ENCODE measurements at places on chromosomes 4 and X.

GRCh38 chr4:112282860-112283667, 2.6 kb downstream of the TIFA start:
- no peak for DNase-seq

DNA sequence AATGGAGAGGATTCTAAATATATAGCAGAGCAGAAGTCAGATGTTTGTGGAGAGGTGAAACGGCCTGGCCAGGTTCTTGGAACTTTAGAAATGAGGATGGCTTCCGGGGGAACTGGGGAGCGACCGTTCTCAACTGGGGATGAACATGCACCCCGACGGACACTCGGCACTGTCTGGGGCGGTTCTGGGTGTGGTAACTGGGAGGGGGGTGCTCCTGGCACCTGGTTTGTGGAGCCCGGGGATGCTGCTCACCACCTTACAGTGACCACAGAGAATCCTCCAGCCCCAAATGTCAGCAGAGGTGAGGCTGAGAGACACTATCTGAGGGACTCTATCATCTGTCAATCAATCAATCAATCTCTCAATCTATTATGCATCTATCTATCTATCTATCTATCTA, 69.0 kb upstream of the PPP2R3B start:
- DNase-seq = no peak

- DNase-seq = no peak
These were observed 48.0 kb downstream of the TMEM164 start for GRCh38 chrX:110050901-110051300.

DNA sequence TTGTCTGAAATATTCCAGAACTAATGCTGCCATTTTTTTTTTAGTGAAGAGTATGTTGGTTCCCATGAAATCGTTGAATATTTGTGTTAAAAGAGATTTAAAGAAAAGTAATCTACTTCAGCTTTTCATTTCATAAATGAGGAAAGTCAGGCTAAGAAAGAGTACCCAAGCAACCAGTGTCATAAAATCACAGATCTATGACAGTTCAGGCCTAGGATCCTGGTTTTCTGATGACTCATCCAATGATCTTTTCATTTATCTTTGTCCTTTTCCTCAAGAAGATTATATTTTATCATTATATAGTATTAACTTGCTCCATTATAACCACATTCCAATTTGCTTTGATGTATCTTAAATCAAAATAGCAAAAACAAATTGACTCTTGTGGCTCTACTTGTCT, 139.4 kb upstream of the HCCS start:
- no peak for DNase-seq

- no peak for DNase-seq
These were observed 1482.4 kb upstream of the PABPC4L start for GRCh38 chr4:135684001-135684400.

GRCh38 chr4:182240161-182241130, 2.8 kb upstream of the TENM3 start:
- peak; percentile 73 for DNase-seq

GRCh38 chr4:113627321-113627720, 134.2 kb downstream of the CAMK2D start:
- no peak for DNase-seq

DNA sequence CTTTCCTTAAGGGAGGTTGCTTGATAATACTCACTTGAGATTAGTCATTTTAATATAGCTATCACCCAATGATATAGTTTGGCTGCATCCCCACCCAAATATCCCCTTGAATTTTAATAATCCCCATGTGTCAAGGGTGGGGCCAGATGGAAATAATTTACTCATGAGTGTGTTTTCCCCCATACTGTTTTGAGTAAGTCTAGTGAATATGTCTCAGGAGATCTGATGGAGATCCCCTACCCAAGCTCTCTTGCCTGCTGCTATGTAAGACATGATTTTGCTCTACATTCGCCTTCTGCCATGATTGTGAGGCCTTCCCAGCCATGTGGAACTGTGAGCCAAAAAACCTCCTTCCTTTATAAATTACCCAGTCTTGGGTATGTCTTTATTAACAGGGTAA, 539.7 kb upstream of the GRID2 start:
- no peak for DNase-seq

DNA sequence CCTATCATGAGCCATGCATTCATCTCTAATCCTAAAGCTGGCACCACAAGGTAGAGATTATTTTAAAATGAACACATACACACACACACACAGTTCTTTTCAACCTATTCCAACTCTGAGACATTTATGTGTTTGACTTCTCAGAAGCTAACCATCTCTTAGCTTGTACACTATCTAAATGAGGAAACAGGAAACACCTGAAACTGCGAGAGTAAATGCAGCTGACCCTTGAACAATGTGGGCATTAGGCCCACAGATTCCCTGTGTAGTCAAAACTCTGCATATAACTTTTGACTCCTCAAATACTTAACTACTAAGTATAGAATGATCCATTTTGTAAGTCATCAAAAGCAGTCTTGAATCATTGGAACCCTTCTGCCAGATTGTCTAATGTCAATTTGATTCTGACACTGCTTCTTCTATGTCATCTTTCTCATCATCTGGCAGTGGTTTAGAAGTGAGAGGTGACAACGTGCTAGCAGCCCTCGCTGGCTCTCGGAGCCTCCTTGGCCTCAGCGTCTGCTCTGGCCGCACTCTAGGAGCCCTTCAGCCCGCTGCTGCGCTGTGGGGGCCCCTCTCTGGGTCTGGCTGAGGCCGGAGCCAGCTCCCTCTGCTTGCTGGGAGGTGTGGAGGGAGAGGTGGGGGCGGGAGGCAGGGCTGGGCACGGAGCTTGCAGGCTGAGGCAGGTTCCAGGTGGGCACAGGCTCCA, 21.4 kb upstream of the IL15 start:
- DNase-seq = no peak

- DNase-seq = no peak
These were observed 30.4 kb downstream of the DCLK2 start for GRCh38 chr4:150108691-150109090.

DNA sequence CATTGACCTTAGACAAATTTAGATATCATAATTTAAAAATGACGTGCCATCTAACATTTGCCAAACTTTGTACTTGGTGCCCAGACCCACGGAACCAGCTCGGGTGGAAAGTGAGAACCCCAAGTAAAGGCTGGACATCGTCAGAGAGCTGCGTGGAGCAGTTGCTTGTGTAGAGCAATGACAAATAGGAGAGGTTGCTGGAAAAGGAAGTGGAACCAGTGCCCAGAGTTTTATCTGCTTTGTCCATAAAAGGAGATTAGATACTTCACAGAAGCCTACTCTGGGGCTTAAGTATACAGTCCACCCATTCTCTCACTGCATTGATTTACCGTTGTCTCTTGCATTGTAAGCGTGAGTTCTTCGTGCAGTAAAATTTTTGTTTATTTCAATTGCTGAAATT, 5.4 kb upstream of the TBC1D1 start:
- no peak for DNase-seq

GRCh38 chr4:178340468-178340867, 898.2 kb upstream of the AGA start:
- no peak for DNase-seq

DNA sequence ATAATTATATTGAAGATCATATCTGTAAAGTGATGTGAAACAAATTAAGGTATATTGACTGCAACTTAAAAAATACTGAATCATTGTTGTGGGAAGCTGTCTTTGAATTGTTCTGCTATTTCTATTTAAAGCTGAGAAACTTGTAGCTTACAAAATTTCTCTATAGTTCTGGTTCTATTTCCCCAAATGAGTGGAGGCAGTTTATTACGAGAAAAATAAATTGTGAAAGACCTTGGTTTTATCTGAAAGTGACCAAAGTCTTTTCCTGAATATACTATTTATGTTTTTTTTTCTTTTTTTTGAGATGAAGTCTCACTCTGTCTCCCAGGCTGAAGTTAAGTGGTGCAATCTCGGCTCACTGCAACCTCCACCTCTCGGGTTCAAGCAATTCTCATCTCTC, 165.4 kb downstream of the SH3BGRL start:
- DNase-seq = no peak

DNA sequence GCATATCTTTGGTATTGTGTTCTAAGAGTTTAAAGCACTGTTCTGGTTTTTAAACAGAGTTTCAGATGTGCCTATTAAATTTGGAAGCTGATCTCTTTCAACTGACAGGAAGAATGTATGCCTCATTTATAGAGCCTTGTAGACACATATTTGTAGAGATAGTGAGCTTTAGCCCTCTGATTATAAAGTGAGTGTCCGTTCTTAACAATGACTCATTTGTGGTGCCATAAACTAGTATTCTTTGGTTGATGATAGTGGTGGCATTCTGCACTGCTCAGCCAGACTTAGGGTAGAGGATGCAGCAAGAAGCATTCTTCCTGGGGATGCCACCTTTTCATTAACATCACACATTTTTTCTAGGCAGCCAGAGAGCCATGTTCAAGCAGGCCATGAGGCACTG, 121.7 kb downstream of the TLL1 start:
- peak; percentile 46 for DNase-seq

- DNase-seq = no peak
These were observed 880 bp upstream of the TEX13A start for GRCh38 chrX:105221374-105221773.

Data from HT1080 (cell line).